ENCODE measurements at places on chromosomes 6 and 20.

- DNase-seq, result no peak
These were observed 39.4 kb downstream of the RSPO4 start for GRCh38 chr20:962683-963082.

DNA sequence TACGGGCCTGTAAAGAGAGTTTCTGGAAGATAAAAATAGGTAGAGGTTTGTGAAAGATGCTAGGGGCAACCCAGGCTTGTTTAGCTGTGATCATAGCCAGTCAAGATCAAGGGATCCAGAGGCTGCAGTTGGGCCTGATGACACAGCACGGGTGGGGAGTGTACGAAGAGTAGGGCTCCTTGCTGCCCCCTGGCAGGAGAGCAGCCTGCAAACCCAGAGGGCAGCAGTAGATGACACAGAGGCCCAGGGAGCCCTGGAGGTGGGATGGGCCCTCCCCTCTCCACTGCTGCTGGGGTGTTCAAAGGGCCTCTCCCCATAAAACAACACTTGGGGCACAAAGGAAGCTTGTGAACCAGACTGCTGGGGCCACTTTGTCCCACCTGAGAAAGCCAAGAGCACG lies 47.2 kb downstream of the VEGFA start:
- DNase-seq, result peak; percentile 85

DNA sequence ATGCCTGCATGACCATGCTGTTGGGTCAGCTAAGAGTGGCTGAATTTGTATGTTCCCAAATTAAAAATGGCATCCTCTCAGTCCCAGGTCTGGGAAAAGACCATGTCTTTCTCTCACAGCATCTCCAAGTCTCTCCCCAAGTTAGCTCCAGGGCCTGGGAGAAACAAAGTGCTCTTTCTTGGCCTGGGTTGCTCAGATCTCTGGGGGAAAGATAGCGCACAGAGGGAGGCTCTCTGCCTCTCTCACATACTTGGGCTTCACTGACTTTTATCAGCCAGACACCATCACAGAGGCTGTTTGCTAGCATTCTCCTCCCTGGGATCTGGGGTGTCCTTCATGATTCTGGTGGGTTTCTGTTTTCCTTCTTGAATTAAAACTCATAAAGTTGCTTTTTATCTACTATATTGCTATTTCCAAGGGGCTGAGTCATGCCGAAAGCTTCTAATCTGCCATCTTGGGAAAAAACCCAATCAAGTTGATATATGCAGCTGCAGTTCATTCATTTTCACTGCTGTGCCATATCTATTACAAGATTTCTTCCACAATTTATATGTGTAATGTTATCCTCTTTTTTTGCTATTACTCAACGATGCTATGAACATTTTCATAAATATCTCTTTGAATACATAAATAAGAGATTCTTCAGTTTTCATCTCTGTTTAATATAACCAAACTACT lies 190.2 kb downstream of the MOXD1 start:
- DNase-seq, result no peak

GRCh38 chr20:40571639-40572038 lies 117.4 kb downstream of the MAFB start:
- DNase-seq, result no peak

- DNase-seq, result no peak
These were observed 267.2 kb downstream of the ADGRG6 start for GRCh38 chr6:142568857-142569597.

GRCh38 chr6:3372184-3372846 lies 84.5 kb downstream of the SLC22A23 start:
- no peak for DNase-seq

DNA sequence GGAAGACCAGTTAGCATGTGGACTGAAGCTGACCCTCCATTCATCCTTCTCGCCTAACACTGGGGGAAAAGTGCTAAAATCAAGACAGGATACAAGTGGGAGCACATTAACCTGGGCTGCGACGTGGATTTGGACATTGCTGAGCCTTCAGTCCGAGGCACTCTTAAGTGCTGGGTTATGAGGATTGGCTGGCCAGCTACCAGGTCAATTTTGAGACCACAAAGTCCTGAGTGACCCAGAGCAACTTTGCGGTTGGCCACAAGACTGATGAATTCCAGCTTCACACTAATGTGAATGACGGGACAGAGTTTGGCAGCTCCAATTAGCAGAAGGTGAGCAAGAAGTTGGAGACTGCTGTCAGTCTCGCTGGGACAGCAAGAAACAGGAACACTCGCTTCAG lies 20.7 kb downstream of the FUCA2 start:
- no peak for DNase-seq

GRCh38 chr20:10177326-10177725 lies 41.3 kb upstream of the SNAP25 start:
- no peak for DNase-seq

DNA sequence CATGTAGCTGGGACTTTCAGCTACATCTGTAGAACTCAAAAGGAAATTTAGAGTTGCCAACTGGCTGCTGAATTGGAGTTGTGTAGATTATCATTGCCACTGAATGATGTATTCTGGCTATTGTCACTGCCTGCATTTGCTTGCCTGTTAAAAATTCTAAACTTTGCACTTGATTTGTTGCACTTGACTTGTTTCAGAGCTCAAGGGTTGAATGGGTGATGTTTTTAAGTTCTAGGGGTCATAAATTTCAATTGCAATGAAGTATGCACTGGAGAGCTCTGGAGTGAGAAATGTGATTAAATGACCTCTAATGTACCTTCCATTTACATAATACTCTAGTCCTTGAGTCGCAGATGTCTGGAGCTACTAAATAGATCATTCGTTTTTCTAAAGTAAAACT lies 102.4 kb downstream of the TNFRSF21 start:
- no peak for DNase-seq

GRCh38 chr20:7355051-7355450 lies 585.2 kb downstream of the HAO1 start:
- no peak for DNase-seq

DNA sequence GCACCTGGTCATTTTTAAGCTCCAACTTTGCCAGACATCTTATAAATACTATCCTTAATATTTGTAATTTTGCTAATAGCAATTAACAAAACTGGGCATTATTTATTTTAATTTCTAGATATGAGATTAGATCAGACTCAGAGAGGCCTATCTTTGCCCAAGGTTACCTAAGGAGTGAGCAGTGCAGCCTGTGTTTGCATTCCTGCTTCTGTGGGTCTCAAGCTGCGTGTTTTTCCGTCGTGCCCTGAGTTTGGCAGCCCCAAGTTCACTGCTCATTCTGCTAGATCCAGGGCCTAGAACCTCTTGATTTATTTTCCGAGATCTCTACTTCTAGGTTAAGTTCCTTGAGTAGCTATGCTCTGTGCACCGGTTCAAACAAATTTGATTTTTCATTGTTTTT lies 11.0 kb upstream of the ADGRG6 start:
- no peak for DNase-seq

GRCh38 chr20:18504479-18505060 lies 3.2 kb upstream of the SEC23B start:
- DNase-seq, result no peak

- DNase-seq, result no peak
These were observed 23.7 kb downstream of the CST1 start for GRCh38 chr20:23727016-23727415.

DNA sequence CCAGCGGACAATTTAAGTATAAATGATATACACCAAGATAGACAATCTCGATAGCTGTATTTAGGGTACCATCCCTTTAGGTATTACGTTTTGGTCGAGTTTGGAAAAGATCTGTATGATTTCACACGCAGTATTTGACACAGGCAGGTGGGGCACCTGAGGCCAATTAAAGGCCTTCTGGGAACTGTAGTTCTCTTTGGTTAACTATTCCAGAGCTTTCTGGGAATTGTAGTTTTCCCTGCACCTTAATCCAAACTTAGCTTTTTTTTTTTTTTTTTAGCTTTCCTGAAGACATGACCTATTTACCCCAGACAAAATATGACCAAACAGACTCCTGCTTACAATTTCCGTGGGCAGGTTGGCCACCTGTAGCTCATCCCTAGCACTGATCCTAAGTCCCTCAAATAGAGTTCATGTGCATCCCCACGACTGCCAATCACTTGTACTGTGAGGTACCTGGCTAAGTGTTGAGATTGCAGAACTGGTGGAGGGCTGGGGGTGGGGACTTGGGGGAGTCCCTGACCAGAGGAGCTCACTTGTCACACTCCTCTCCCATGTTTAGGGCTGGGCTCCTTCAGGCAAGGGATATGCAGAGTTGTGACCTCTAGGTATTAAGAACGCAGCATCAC lies 999 bp upstream of the EHMT2 start:
- peak; percentile 55 for DNase-seq

- DNase-seq, result no peak
These were observed 89.2 kb upstream of the HIVEP1 start for GRCh38 chr6:11922901-11923300.

- peak; percentile 30 for DNase-seq
These were observed 69.7 kb downstream of the STK35 start for GRCh38 chr20:2171266-2171790.

DNA sequence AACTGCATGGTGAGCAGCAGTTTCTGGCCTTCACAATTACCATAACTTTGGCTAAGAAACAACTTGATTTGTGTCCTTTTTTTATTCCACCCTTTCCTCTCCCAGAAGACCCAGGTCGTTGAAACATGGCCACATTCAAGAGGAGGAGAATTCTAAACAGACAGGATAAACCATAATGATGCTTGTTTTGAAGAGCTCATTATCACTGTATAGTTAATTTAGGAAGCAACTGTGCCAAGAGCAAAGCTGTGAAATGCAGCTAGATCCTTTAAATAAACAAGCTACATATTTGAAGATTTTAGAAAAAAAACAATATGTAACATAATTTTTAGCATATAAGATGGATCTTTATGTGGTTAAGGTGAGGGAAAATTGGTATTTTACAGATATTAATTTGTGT lies 104.5 kb downstream of the KLHL32 start:
- DNase-seq, result no peak

DNA sequence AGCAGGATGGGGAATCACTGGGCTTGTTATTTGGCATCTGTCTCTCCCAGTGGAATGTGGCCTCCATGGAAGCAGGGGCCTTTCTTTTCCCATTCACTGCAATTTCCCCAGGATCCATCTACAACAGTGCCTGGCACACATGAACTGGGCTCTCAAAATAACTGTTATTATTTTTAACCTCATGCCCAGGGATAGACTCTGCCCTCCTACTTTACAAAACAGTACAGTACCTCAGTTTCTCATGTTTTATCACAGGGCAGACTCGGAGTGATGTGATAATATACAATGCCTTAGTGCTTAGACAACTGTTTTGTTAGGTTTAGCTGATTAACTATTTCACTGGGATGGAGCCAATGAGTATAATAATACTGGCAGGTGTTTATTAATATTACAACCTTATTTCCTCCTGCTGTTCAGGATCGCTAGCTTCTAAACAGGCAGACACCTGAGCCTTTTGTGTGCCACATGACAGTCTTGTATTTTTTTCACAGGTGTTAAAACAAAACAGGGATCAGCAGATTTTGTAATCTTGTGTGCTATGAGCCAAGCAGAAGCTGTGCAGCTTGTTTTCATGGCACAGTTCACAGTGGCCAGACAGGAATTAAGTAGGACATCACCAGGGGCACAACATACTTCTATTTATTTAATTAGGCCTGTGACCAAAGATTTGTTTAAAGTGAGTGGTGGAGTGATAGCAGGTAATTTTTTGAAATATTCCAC lies 157.7 kb upstream of the EYA4 start:
- DNase-seq, result no peak

DNA sequence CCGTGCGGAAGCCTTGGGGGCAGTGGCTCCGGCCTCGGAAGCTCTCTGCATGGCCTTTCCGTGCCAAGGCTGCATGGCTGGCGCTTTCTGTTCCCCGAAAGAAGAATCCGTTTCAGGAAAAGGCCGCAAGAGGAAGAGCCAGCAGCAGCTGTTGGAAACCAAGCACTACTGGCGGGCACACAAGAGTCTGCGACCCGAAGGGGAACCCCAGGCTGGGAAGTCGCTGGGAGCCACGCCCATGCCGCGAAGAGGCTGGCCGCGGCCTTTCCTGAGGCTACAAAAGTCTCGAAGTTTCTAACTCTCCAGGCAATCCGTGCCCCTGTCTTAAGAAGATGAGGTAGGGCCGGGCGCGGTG lies at the start of gene CGAS:
CGAS (minus strand) TSS at position 191 of the 355 bp plus-strand sequence; CDS start at position 75, 116 bp downstream.
- no peak for DNase-seq

- DNase-seq, result no peak
These were observed 4.5 kb upstream of the DEFB126 start for GRCh38 chr20:137668-138490.

GRCh38 chr20:20505554-20505953 lies 137.7 kb downstream of the INSM1 start:
- no peak for DNase-seq

- DNase-seq, result no peak
These were observed 2.4 kb downstream of the UNC5CL start for GRCh38 chr6:41036601-41037000.

- DNase-seq, result no peak
These were observed 34.3 kb downstream of the CEP250 start for GRCh38 chr20:35489717-35490116.

- DNase-seq, result peak; percentile 86
These were observed 69.4 kb downstream of the BACH2 start for GRCh38 chr6:90227213-90227612.

- DNase-seq, result no peak
These were observed 114.3 kb upstream of the BTN3A2 start for GRCh38 chr6:26250698-26251044.

DNA sequence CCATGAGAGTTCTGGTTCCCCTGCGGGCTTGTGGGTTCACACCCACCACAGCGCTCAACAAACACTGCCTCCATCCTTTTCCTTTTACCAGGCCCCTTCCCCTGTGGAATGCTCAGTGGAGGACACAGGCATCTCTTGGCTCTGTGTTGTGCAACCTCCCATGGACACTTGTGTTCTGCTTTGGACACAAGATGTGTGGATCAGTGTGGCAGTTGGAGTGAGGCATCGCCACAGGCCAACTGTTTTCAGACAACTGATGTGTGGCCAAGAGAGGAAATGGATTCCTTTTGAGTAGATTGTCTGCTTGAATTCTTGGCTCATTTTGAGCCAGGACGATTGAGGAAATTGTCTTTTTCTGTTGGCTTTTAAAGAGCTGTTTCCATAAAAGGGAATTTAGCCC lies 26.8 kb downstream of the CST8 start:
- no peak for DNase-seq

GRCh38 chr6:4943716-4944115 lies 60.1 kb downstream of the RPP40 start:
- DNase-seq, result no peak

- DNase-seq, result no peak
These were observed 56.5 kb upstream of the HDGFL1 start for GRCh38 chr6:22512686-22513427.

GRCh38 chr20:62061851-62062423 lies 3.7 kb downstream of the TAF4 start:
- DNase-seq, result no peak

DNA sequence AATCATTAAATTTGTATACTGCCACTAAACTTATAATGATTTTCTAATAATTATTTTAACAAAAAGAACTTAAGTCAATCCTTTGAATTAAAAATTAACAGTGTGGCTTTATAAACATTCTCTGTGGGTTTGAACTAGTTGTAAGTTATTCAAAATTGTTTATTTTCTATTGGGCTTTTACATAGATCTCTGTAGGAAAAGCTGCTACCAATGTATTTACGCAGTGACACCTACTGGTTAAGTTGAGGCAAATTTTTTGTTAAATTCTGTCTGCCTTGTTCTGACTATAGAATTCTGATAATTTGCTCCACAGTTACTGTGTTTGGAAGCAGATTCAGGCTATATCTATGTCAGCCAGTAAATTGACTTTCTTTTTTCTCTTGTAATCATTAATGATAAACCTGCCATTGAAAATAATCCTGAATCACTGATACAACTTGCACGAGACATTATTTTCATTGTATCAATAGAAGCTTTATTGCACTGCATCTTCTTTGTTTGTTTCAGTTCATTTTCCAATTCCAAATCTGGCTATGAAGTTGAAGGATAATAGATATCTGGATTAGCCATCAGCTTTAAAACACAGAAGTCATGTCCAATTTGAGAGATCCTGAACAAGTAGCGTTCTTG lies 66.0 kb upstream of the UTRN start:
- DNase-seq, result no peak

Data from islet precursor cell (in vitro differentiated cells).